ENCODE measurements at places on chromosomes 5 and 9. TPM values are rescaled to one million over a fixed set of nuclear protein-coding genes. Genes with fewer than 3 reads are reported as not detected.

- DNase-seq: no peak
Measured at GRCh38 chr5:108953940-108954339, 206.2 kb downstream of the FER start.

- DNase-seq: no peak
Measured at GRCh38 chr5:129474544-129474943, 14.4 kb downstream of the ADAMTS19 start.

DNA sequence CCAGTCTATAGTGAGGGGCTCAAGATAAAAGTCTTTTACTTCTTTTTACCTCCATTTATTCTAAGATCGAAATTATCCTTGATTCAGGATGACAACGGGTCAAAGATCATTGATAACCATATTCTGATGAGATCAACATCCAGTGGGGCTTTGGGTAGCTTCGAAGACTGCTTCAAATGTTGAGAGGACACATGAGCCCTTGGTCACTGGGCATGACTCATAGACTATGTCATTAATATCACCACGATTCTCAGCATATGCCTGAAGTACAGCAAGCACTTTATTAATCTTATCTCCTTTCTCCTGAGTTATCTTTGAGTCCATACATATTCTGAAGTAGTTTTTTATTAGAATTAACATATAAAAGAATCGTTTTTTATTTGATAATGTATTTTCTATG lies 117.1 kb upstream of the DAB2 start:
- no peak for DNase-seq

DNA sequence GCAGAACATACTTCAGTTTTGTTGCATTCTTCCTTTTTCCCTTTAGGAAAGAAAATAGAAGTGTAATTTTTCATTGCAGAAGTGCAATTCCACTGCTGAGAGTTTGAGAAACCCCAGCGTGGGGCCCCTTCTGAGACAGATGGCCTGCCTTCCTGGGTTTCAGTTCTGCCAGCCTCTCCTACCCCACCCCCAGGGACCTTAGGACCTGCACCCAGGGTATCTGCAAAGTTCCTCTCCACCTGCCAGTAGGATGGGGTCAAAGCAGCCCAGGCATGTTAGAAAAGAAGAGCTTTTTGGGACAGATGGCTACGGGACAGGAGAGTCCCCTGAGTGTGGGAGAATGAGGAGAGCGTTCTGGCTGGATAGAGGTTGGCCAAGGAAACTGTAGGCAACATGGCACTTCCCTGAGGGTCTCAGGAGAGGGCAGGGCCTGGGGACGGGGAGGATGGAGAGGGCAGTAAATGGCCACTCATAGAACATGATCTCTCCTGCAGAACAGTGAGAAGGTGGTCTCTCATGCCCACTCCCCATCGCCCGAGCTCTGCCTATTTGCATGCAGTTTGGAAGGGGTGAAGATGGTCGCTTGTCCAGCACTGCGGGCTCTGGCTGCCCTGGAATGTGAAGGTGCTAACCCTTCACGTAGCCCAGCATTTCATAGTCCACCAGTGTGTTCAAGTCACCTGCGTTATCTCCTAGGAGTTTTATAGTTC lies at the start of gene TIFAB:
TSS of gene TIFAB (minus strand) at position 31 of the 710 bp plus-strand sequence. CDS start 2,412 bp downstream, outside the sequence.
- DNase-seq: no peak

- DNase-seq: no peak
Measured at GRCh38 chr9:36461323-36461722, 61.3 kb upstream of the RNF38 start.

- DNase-seq: no peak
Measured at GRCh38 chr5:84393969-84394368, 9.3 kb upstream of the EDIL3 start.

GRCh38 chr5:55176176-55176818 lies 3.3 kb upstream of the CDC20B start:
- DNase-seq: peak; percentile 59

Gene COMMD10
- 27.8 TPM for total RNA-seq

Gene PCDHB16
- 10.9 TPM for total RNA-seq

Gene SHOC1
- not detected for total RNA-seq

Gene UQCRQ
- total RNA-seq: 152 TPM

Gene S1PR3
- 18.3 TPM for total RNA-seq

All from endothelial cell (in vitro differentiated cells).